ENCODE measurements at places on chromosomes 4 and X.

DNA sequence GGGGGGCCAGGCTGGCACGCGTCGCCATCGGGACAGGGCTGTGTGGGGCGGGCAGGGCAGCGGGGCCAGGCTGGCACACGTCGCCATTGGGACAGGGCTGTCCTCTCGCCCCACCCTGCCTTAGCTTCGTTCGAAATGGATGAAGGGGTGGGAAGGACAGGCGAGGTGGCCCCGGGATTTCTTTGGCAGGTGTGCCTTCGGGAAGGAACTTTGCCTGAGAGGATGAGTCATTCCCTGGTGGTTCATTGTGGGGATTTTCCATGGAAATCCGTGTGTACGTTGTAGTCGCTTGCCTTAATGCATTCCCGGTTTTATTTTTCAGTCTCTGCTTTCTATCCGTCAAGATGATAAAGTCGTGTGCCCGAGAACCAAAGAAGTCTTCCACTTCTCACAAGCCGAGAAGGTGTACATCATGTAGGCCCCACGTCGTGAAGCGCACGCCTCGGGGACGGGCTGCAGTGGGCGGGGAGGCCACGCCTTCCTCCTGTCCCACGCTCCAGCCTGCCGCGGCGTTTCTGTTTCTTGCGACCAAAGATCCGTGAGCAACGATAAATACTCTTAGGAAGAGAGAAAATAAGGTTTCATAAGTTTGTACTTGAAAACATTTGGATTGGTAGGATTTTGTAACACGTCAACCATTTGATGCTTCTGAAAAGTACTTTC lies 8.1 kb upstream of the UVSSA start:
- DNase-seq = no peak

DNA sequence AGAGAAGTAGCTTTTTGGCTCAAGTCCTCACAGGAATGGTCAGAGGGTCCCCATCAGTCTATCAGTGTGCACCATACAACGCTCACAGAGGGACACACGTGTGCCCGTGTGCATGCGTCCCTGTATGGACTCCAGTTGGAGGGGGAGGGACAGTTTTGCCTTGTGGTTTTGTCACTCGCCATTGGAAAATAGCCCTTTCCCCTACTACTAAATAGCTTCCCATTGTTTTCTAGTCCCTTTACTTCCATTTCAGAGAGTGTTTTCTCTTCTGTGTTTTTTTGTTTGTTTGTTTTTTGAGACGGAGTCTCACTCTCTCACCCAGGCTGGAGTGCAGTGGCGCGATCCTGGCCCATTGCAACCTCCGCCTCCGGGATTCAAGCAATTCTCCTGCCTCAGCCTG lies 34.9 kb downstream of the WDR13 start:
- DNase-seq = no peak

GRCh38 chr4:7650606-7651385 lies 216.1 kb upstream of the PSAPL1 start:
- no peak for DNase-seq

GRCh38 chr4:24527371-24527770 lies 57.0 kb downstream of the DHX15 start:
- no peak for DNase-seq

DNA sequence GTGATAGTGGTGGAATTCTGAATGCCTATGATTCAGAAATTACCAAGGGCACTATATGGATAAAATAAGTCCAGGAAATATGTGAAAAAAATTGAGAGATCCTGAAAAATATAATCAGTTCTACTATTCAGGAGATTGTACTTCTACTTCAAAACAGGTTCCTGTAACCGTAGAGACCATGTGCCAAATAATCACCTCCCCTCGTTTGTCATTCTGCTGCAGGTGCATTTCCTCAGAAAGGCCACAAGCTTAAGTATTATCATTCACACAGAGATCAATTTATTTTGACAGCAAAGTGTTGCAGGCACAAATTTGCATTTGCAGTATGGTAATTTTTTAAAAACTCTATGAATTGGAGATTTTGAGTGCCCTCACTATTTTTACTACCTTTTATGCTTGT lies 1000.0 kb downstream of the CCSER1 start:
- DNase-seq = no peak

- no peak for DNase-seq
Measured at GRCh38 chr4:131613824-131614216, 1535.3 kb upstream of the PCDH10 start.

GRCh38 chrX:132940727-132941327 lies 17.6 kb downstream of the HS6ST2 start:
- no peak for DNase-seq

DNA sequence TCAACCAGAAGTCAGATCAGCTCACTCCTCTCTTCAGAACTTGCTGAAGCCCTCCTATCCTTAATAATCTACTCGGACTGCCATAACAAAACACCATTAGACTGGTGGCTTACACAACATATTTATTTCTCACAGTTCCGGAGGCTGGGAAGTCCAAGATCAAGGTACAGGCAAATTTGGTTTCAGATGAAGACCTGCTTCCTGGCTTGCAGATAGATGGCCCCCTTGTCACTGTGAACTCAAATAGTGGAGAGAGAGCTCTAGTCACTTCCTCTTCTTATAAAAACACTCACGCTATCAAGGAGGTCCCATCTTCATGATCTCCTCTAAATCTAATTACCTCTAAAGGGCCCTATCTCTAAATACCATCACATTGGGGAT lies 125.1 kb downstream of the CAMK2D start:
- DNase-seq = no peak

DNA sequence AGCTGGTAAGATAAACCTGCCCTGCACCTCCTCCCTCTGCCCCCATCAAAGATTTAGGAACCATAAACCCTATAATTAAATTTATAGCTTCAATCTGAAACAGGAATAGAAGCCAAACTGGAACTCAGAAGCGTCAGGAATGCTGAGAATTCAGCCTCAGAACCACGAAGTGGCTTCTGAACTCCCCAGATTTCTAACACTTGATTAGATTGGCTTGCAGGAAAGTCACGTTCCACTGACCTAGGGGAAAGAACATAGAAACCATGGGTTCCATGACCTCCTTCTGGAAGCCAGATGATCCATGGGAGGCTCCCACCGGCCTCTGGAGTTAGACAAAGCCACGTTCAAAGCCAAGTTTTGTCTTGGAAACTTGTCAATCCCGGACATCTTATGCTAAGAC lies 356.5 kb downstream of the MID1IP1 start:
- DNase-seq = no peak

All from cerebellar nuclear complex (tissue), 1 donor.